ENCODE measurements at places on chromosomes 7 and 10.

DNA sequence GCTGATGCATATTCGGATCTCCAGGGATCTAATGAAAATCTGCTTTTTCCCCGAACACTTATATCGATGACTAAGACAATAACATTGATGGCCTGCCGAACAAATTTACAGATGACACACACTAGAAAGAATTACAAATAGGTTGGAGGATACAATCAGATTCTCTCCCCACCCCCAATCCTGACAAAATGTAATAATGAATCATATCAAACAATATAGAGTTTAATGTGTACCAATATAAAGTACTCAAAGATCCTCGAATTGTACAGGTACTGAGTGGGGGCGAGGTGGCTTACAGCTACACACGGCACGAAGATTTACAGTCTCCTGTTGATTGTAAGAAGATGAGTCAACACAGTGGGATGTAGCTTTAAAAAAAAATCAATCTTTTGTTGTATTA lies 182.7 kb upstream of the MKLN1 start:
- DNase-seq, result no peak

DNA sequence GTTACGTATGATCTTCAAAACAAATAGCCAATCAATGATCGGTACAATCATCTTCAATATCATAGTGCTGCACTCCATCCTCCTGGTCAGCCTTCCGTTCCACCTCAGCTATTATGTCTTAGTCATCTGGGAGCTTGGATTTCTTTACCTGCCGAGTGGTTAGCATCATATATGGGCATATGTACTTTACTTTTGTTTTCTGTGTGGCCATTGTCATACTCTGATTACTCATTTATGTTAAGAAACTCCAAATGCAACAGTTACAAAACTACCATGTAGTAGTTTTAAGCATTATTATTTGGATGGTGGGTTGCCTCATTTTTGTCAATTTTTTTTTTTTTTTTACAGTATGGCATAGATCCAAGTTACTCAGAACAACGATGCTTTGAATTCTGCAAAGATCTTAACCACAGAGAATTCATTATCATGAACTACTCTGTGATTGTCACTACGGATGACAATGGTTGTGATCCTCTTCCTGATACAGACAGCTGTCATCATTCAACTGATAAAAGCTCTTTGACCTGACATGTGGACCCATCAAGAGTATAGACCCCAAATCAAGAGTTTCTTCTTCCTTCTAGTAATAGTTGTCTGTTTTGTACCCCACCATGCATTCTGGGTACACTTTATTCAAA lies 52.1 kb upstream of the NME8 start:
- no peak for DNase-seq

DNA sequence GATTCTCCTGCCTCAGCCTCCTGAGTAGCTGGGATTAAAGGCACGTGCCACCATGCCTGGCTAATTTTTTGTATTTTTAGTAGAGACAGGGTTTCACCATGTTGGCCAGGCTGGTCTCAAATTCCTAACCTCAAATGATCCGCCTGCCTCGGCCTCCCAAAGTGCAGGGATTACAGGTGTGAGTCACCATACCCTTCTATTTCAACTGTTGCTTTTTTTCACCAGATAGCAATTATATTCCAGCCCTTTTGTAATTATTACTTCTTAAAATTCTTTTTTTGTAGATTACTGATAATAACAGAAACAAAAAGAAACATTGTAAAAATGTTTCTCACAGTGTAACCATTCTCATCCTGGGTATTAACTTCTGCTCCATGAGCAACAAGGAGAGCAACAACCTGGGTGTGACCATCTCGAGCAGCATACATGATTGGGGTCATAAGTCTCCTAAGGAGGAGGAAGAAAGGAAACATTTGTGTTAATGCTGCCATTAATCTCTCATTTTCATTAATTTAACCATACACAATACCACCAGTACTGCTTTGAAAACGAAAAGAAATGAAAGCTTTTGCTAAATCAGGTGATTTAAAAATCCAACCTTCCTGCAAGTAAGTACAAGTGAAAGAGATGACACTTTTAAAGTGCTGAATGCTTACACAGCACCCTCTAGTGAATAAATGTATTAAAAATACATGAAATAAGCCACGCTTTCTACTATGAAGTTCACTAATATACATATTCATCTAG lies 41.8 kb downstream of the ASZ1 start:
- no peak for DNase-seq

DNA sequence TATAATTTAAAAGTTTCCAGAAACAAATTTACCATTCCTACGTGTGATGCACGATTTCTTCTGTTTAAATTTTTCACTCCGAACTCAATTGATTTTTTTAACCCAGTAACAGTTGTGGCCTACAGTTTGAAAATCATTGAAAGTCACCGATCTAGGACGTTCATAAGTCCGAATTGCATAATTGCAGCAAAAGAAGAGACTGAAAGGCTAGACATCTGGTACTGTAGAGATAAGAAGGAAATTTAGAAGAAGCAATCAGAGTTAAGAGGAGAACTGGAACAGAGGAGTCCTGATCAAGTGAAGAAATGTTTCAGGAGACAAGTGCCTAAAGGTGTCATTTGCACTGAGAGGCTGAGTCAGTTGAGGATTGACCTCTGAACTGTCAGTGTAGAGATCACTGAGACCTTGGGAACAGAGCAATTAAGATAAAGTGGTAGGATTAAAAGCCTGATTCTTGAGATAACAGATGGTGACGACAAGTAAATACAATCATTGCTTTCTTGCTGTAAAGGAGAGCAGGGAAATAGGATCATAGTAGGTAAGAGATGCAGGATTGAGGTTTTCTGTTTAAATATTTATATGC lies 73.5 kb downstream of the ZFAND4 start:
- DNase-seq, result no peak

DNA sequence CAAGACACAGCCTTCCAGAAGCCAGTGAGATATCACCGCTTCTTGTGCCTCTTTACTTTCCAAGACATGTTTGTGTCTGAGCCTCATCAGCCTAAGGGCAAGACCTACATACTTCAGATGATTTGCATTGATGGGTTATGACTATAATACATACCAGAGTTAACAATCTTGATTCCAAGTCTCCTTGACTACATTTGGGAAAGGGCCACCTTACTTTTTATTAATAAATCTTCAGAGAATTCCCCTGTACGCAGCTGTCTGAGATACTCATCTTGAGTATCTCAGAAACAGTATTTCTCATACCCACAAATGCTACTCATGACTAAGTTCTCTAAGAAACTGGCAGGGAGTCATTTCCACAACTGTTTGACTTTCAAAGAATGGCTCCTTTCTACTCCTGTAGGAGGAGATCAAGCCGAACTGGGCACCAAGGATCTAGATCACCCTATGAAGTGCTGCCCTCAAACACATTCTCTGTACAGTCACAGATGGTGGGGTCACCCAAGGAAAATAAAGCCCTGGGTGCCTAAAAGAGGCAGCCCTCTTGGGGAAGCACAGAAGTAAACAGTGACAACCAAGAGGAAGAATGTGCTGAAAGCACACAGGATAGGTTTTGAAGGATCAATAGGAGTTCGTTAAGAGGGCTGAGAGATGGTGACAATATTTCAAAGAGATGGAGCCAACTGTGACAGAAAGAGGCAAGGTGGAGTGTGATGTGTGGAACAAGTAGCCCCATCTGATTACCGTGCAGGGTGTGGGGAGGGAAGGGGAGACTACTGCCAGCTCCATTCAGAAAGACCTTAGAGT lies 138.9 kb downstream of the JAZF1 start:
- no peak for DNase-seq

- DNase-seq, result no peak
Measured at GRCh38 chr10:78299851-78300468, 266.3 kb downstream of the RPS24 start.

Measured in activated CD4-positive, alpha-beta T cell treated with anti-CD3 and anti-CD28 coated beads, Interleukin-2, amount 50 U/mL, for 4 hours (primary cell).